ENCODE measurements at places on chromosomes 5 and 9. TPM values are rescaled to one million over a fixed set of nuclear protein-coding genes. Genes with fewer than 3 reads are reported as not detected.

- no peak for DNase-seq
Observed at GRCh38 chr5:14153932-14154731, 11.0 kb downstream of the TRIO start.

- DNase-seq, result no peak
Observed at GRCh38 chr9:2128618-2129017, 113.5 kb downstream of the SMARCA2 start.

OR1Q1 gene
- total RNA-seq, result not detected

GFPT2 gene
- total RNA-seq, result 14.9 TPM

- DNase-seq, result no peak
Observed at GRCh38 chr5:177241768-177242167, 61.8 kb downstream of the RAB24 start.

C1QTNF3 gene
- total RNA-seq, result 87.9 TPM

- DNase-seq, result no peak
Observed at GRCh38 chr5:74332682-74333081, 307.8 kb downstream of the ENC1 start.

All from urinary bladder (tissue), 4 donors.